ENCODE measurements at places on chromosomes 7 and 10.

DNA sequence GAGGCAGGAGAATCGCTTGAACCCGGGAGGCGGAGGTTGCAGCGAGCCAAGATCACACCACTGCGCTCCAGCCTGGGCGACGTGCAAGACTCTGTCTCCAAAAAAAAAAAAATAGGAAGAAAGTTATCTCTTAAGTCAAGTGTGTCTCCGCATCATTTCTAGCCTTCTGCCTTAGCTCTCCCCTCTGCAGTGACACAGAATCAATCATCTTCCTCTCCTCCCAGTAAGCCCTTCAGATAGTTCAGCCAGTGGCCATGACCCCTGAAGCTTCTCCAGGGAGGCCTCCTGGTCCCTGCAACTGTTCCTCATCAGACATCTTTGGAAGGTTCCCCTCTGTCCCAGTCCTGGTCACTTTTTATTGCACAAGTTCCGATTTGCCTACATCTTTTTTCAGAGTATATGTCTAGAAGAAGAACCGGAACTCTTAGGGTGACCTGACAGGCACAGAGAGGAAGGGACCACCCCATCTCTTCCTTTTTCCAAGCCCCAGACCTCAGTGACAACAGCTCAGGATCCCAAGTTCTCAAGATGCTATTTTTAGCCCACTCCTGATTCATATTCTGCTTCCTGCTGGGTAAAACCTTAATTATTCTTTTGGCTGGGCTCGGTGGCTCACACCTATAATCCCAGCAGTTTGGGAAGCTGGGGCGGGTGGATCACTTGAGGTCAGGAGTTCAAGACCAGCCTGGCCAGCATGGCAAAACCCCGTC, 6.6 kb upstream of the RHBDD2 start:
- DNase-seq, result no peak

GRCh38 chr10:11716686-11717085, 25.5 kb upstream of the ECHDC3 start:
- DNase-seq, result no peak

DNA sequence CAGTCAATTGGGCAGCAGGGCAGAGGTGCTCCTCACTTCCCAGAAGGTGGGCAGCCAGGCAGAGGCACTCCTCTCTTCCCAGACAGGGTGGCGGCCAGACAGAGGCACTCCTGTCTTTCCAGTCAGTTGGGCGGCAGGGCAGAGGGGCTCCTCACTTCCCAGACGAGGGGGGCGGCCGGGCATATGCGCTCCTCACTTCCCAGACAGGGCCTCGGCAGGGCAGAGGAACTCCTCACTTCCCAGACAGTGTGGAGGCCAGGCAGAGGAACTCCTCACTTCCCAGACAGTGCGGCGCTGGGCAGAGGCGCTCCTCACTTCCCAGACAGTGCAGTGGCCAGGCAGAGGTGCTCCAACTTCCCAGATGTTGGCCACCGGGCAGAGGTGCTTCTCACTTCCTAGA, 33.4 kb upstream of the SEC61G start:
- no peak for DNase-seq

DNA sequence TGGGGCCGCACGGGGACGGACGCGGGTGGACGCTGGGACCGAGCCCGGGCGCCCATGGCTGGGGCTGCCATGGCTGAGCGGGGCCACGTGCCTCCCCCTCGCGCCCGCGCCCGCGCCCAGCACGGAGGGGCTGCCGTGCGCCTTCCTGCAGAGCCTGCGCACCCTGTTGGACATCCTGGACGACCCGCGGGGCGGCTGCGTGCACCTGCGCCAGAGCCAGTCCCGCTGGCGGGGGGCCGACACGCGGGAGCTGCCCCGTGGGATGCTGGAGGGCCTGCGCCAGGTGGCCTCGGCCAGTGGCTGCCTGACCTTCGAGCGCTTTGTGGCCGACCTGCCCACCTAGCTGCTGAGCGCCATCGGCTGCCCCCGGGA, 72.5 kb upstream of the KCTD7 start:
- no peak for DNase-seq

DNA sequence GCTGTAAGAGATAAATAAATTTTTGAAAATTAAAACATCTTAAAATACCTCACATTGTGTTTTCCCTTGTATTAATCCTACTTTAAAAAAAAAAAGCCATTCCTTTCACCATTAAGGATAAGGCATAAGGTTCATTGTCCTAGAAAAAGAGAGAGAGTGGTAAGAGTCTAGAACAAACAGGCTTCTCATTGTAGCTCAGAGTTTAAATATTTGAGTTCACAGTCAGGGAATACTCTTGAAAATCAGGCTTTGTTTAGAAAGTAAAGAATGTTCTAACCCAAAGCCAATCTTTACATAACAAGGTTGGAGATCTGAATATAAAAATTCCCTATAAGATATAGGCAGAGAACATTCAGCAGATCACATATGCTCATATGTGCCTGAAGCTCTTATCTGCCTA, 40.2 kb upstream of the TES start:
- DNase-seq, result no peak

- no peak for DNase-seq
Observed at GRCh38 chr10:116444527-116445142, 17.0 kb downstream of the PNLIPRP3 start.

DNA sequence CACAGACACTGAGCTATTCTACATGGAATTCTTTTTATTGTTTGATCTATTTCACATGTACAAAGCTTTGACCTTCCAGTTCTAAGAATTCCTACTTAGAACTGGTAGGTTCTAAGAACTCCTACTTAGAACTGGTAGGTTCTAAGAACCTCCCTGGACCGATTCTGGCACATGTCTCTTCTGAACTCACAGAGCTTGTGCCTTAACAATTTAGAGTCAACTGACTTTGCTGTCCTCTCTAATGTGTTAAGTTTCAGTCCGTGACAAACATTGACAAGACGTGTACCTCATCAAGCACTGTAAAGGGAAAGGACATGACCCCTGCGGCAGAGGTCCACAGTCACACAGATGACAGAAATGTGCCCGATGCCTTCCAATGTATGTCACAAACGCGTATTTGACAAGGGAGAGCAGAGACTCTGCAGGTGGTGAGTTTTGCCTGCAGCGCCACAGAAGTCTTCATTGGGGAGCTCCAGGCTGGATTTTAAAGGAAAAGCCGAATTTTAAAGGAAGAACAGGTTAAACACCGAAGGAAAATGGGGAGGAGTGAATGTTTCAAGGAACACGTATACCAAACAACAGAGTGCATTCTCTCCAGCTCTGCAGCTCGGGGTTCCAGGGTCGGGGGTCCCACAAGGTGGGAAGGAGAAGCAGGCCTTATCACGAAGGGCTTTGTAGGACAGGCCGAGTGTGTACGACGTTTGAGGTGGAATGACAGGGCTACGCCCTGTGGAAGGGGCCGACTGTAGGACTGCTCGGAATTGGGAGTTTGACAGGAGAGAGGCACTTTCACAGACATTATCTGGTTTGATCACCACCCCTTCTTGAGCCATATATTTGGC, 161.1 kb upstream of the KLF14 start:
- no peak for DNase-seq

GRCh38 chr7:44674381-44674780, 68.0 kb downstream of the OGDH start:
- no peak for DNase-seq

DNA sequence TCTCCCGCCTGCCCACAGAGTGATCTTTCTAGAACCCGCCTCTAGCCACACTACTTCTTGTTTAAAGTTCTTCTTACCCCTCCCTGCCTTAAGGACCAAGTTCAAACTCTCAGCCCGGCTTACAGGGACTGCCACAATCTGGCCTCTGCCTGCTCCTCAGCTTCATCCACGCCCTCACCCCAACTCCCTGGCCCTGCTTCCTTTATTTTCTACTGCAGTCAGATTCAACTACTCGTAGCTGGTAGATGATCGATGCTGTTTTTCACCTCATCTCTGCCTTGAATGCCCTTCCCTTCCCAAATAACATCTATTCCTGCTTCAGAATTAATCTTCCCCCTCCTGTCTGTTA, 508.5 kb downstream of the RPS24 start:
- DNase-seq, result no peak
